Head of caudate nucleus (tissue), 42 donors: ENCODE measurements at places on chromosomes 3 and 15.

DNA sequence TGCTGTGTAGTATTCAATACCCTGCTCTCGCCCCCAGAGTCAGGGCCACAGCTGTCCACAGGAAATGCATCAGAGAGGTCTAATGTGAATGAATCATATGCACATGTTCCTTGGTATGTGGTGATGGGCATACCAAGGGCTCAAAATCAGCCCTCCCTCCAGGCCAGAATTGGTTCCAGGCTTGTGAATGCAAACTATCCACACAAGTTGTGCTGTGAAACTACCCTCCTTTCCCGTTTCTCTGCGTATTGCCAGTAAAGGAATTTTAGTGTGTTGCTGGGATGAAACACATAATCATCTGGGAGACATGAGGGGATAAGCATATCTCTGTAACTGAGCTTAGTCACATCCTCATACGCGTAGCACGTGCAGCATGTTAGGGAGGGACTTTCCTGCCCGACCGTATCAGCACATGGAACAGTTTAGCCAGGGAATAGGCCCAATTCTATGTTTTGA, 9.2 kb upstream of the MME start:
- no peak for DNase-seq

DNA sequence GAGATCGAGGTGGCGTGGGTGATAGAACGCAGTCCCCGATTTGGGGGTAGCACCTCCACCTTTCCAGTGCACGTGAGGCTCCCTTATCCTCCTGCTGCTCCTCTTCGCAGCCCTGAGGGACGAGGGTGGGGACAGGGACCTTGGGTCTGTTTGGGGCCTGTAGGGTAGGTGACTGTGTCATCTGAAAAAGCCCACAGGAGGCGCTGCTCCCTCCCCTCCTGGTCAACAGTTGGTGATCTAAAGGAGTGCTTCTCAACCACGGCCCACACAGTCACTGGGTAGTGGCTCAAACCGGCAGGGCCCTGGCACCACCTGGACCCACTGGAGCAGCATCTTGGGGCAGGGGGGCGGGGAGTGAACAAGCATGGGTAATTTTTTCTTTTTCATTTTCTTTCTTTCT, 7.1 kb downstream of the LRRK1 start:
- no peak for DNase-seq

DNA sequence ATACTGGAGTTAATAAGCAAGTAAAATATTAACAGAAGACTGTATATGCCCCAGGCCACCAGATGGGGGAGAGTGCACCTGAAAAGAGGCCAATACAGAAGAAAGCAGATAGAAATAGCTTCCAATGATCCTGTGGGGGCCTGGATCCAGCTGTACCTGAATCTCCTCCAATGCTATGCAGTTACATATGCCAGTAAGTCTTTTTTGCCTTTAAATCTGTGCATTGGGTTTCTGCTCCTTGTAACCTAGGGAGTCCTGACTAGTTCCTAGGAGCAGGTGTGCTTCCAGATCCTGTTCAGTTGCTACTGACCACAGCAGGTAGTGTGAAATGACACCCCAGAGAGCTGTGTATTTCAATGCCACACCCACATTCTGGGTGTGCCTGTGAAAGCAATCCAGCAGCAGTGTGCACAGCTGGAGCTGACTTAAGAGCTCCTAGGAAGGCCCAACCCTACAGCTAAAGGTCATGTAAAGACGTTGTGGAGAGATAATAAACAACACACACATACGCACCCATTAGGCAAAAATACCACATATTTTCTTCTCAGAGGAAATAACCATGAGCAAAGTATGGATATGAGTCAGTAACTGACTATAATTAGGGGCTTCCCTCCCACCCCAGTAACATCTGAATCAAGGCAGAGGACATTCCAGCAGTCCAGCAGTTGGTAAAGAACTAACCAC, 62.2 kb upstream of the AKAP13 start:
- DNase-seq: no peak

DNA sequence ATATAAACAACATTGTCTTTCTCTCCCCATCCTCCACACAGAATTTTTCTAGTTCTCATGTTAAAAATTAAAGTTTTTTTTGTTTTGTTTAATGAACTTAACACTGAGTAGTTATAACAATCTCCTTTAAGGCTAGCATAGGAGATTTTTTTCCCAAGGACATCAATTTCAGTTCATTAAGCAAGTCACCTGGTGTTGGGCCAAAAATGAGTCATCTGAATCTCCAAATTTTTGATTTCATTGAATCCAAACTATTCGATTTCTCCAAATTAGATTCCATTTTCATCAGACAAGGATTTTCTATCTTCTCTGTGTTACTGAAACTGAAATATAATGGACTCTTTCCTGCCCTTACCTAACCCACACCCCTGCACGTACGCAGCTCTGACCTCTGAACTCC, 631.4 kb upstream of the MDFIC2 start:
- DNase-seq: no peak

DNA sequence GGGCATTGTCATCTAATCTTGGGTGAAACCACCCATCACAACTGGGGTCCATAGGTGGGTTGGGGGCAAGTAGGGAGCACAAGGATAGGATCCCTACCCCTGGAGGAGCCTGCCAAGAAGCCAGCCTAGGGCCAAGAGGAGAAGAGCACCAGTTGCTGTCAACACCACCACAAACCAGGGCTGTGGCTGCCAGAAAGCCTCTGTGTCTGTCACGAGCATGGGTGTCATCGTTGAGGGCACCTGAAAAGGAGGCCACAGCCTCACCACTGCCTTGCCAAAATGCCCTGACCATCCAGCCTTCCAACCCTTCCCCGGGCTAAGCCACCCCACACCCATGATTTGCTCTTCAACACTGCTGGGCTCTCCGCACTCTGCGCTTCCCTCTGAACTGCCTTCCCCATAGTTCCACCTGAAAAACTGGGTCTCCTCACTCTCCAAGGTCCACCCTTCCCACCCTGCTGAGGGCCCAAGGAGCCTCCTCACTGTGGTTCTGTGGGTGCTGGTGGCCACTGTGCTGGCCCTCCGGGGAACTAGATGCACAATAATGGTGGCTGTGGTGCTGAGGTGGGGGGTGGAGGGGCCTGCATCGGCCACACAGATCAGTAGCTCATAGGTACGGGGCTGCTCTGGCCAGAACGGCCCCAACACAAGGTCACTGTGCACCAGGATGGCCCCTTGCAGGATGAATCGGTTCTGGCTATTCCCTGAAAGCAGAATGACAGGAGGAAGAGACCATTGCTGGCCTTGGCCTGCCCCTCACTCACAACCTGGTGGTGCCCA, 6.2 kb upstream of the IP6K1 start:
- DNase-seq: no peak

DNA sequence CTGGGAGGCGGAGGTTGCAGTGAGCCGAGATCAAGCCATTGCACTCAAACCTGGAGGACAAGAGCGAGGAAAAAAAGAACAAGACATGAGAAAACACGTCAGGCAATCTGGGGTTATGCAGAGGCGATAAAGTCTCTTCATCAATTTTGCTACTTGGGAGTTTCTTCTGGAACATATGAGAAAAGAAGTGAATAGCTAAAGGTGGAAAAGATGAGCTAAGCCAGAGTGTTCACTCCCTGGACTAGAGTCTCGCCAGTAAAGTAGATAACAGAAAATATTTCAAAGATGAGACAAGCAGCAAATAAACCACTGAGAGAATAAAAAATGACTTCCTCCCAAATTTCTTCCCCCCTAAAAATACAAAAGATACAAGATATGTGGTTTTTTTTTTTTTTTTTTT, 188.4 kb upstream of the HES1 start:
- DNase-seq: no peak

- DNase-seq: no peak
Measured at GRCh38 chr3:80535286-80535685, 767.5 kb upstream of the ROBO1 start.

- no peak for DNase-seq
Measured at GRCh38 chr3:69409831-69410230, 23.9 kb upstream of the FRMD4B start.

DNA sequence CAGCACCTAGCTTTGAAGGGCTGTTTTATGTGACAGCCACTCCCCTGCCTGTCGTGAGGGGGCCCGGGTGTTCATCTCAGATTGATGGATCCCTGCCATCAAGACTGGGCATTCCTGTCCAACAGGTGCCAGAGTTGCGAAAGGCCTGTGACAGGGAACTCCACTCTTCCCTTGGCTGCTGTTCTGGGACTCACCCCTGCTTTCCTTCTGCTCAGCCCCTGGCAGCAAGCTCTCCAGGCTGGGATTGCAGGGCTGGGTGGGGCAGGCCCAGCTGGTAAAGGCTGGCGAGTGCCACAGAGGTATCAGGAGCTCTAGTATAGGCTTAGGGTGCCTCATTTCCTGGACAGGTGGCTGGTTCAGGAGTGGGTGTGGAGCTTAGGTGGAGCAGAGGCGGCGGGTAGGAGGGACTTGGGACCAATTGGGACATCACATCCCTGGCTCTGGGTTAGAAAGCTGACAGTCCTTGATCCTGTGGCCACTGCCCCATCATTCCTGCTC, at the start of gene PLA2G4B:
TSS of gene PLA2G4B (plus strand) at position 448 of the 498 bp plus-strand sequence. CDS start 67 bp downstream, outside the sequence.
- no peak for DNase-seq

- no peak for DNase-seq
Measured at GRCh38 chr15:69926006-69926405, 171.7 kb downstream of the TLE3 start.

DNA sequence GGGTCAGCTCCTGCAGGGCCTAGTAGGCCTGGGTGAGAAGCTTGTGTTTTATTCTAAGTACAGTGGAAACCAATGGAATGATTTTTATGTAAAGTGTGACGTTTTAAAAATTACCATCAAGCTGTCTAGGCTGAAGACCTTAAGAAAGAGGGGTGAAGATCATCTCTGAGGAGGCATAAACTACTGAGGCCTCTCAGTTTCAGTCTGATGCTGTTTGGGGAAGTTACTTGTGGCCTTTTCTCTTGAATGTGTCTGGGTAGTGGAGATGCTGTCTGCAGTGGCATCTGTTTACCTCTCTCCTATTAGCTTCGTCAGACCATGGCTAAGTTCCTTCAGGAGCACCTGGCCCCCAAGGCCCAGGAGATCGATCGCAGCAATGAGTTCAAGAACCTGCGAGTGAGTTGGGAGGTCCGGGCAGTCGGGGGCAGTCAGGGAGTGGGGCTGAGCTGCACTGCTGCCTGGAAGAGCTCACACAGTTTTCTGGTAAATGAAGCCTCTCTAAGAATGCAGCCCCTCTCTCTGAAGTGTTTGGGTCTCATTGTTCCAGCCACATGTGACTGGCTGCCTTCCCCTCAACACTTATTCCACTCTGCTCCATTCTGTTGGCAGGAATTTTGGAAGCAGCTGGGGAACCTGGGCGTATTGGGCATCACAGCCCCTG, 1.9 kb downstream of the IVD start:
- DNase-seq: no peak

DNA sequence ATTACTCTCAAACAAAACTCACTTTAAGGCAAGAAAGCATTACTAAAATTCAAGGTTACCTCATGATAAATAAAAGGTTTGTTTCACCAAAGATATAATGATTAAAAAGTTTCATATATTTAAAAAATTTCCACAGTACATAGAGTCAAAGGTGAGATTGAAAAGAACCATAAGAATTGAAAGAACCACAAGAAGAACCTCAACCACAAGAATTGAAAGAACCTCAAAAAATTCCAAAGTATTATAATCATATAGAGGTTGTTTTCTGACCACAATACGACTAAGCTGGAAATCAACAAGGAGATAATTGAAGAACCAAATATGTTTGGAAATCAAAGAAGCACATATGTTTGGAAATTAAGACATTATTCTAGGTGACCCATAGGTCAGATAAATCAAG, 52.7 kb downstream of the SLC25A36 start:
- DNase-seq: no peak

DNA sequence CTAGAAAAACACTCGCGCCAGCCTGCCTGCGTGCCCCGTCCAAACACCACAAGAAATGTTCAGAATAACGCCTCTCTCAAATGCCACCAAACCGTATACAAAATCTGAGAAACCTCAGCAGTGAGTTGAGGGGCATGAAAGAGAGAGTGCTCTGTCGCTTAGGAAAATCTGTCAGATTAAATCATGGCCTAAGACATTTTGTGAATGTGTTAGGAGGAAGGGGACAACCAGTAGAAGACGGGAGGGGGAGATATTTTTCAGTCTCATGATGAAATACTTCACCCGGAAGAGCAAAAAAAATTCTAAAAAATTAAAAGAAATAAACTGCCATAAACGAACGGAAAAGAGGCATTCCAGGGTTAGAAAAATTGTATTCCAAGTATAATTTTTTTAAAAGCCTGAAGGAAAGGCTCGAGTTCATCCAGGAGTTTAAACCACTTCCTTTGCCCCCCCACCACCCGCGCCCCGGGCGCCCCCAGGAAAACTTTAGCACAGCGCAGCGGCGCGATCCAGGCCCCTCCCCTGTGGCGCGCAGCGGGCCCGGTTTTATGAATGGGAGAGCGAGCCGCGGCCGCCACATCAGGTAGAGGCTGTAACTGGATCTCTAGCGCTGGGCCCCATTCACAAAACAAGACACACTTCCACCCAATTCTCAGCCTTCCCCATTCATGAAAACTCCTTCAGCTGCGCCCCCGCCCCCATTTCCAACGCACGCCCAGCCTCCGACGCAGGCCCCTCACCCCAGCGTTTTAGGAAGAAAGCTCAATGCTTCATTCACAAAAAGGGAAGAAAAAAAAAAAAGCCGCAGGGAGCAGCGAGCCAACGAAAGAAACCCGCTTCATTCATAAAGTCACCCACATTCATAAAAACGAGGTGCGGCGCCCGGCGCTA, 1.4 kb downstream of the ETV5 start:
- peak; percentile 70 for DNase-seq

DNA sequence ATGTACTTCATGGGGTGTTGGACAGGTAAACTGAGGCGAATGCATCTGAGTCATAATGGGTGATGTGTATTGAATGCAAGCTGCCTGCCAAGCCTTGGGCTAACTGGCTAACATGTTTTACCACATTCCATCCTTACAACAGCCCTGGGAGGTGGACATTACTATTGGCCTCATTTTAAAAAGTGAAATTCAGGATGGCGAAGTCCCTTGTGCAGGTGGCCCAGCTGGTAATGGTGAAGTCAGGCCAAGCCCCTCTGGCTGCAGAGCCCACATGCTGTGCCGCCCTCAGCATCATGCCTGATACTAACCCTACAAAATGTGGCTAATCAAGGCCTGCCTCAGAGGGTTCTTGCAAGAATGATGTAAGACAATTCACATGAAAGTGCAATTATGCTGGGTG, 60.0 kb upstream of the CHD2 start:
- DNase-seq: no peak

DNA sequence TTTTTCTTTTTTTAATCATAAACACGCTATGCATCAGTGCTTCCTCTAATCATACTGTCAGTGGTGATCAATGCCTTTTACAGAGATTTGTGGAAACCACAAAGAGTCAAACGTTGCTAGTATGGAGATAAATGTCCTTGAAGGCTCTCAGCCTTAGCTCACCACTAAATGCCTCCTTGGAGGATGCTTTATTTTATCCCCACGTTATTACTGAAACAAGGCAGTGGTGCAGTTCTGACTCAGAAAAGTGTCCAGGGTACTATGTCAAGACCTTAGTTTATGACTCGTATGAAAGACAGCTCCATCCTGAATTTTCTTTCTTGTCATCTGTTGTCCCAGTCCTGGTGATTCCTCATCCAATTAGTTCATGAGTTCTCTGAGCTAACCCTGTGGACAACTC, 1146.7 kb downstream of the IGSF11 start:
- no peak for DNase-seq

GRCh38 chr3:37139567-37140052, 34.8 kb downstream of the LRRFIP2 start:
- DNase-seq: no peak

GRCh38 chr3:64691051-64691450, 3.3 kb upstream of the ADAMTS9 start:
- no peak for DNase-seq
